ENCODE measurements at places on chromosomes 1 and 21. TPM values are rescaled to one million over a fixed set of nuclear protein-coding genes. Genes with fewer than 3 reads are reported as not detected.

GRCh38 chr1:49016030-49016977, 239.6 kb upstream of the BEND5 start:
- H3K36me3 ChIP-seq: no peaks in the 10 kb centered on the region
- H3K27me3 ChIP-seq: no peaks in the 10 kb centered on the region
- no peak overlapping the region for H3K27ac ChIP-seq
- no peak overlapping the region for H3K4me3 ChIP-seq
- no peak for DNase-seq

GRCh38 chr1:30879126-30879786, 29.3 kb downstream of the SDC3 start:
- H3K27ac ChIP-seq: no peak overlapping the region
- no peaks in the 10 kb centered on the region for H3K36me3 ChIP-seq
- H3K4me1 ChIP-seq: peaks cover 3% of the 10 kb centered on the region
- H3K27me3 ChIP-seq: no peaks in the 10 kb centered on the region

DNA sequence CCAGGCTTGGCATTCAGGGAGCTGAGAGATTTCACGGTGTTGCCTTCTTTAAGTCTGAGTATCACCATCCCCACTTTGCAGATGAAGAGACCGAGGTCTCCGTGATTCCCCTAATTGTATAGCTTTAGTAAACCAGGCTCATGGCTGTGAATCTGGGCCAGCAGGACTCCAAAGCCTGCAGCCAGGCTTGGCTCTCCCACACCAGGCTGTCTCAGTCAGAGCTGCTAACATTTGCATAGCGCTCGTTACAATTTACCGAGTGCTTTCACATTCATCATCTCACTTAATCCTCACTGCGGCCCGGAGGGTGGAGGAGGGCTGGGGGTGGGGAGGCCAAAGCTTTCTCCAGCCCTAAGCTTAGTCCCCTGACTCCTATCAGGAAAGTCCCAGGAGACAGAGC, 11.7 kb downstream of the C1orf94 start:
- H3K27ac ChIP-seq: no peak overlapping the region
- H3K4me3 ChIP-seq: no peak overlapping the region
- no peaks in the 10 kb centered on the region for H3K27me3 ChIP-seq
- no peaks in the 10 kb centered on the region for H3K4me1 ChIP-seq

DNA sequence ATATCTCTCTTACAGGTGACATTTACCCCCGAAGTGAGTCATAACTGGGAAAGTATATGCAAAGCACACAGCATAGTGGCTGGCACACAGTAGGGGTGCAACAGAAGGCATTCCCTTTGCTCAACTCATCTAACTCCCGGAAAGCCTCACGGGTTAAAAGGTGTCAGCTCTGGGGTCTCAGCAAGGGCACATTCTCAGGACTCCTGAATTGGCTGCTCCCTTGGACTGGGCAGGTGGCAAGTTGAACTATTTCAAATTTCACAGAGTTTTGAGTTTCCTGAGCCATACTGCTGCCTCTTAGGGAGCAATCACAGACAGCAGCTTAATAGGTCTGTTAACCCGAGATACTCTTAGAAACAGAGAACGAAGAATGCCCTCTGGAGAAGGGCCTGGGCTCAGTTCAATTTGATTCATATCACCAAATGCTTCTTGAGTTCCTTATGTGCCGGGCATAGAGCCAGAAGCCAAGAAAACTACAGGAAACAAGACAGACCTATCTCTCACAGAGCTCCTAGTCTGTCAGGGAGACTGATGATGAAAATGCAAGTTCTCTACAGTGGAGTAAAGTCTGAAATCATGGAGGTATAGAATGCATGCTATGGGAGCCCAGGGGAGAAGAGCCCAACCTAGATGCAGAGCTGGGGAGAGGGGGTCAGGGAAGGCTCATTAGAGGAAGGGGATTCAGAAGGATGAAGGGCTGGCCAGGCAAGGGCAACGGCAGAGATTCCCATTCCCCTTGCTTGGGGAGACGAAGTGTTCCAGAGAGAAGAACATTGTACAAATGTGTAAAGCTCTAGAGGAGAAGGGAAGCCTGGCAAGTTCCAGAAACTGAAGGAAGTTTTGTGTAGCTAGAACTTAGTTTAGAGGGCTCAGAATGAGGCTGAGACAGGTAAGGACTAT, 143.9 kb upstream of the HMGB4 start:
- H3K4me1 ChIP-seq: no peaks in the 10 kb centered on the region
- no peak overlapping the region for H3K27ac ChIP-seq
- H3K27me3 ChIP-seq: no peaks in the 10 kb centered on the region
- no peak for DNase-seq

- H3K4me1 ChIP-seq: no peaks in the 10 kb centered on the region
- no peak overlapping the region for H3K27ac ChIP-seq
- no peaks in the 10 kb centered on the region for H3K36me3 ChIP-seq
- no peak overlapping the region for H3K4me3 ChIP-seq
Measured at GRCh38 chr1:164983023-164983650, 373.4 kb downstream of the LMX1A start.

DNA sequence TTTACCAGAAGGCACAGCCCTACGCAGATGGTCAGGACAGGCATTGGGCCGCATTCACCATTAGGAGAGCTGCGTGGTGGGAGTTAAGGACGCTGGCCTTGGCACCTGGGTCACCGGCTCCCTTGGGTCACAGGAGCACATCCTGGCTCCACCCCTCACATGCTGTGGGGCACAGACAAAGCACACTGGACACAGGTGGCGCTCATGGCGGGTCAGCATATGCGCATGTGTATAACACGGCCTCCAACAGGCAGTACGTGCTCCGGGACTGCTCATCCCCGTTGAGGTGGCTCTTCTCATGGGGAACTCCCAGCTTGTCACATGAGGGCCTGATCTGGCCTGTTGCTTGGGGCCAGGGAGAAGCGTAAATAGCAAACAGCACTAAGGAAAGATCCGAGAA, 25.0 kb downstream of the PGBD5 start:
- no peaks in the 10 kb centered on the region for H3K36me3 ChIP-seq
- no peaks in the 10 kb centered on the region for H3K27me3 ChIP-seq
- no peak overlapping the region for H3K4me3 ChIP-seq
- no peaks in the 10 kb centered on the region for H3K4me1 ChIP-seq
- DNase-seq: no peak

- DNase-seq: no peak
- no peak overlapping the region for H3K4me3 ChIP-seq
- no peaks in the 10 kb centered on the region for H3K36me3 ChIP-seq
- no peak overlapping the region for H3K27ac ChIP-seq
- H3K4me1 ChIP-seq: no peaks in the 10 kb centered on the region
- H3K27me3 ChIP-seq: no peaks in the 10 kb centered on the region
Measured at GRCh38 chr21:28247454-28248020, 745.1 kb downstream of the LTN1 start.

DNA sequence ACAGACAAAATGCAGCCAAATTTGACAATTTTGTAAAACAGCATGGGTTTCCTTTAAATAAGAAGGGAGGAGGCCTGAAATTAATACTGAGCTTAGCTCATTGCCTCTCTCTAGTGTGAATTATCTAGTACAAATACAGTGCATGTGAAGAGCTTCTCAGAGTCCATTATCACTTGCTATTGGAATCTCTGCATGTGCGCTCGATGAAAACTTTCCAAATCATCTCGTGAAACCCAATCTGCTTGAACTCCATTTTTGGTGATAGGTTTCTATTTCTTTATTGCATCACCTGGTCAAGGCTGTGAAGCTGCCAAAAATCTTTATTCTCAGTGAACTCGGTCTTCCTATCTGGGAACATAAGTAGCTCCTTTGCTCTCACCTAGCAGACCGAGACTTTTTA, 49.5 kb upstream of the LYPLAL1 start:
- no peaks in the 10 kb centered on the region for H3K36me3 ChIP-seq
- H3K27ac ChIP-seq: no peak overlapping the region
- no peak overlapping the region for H3K4me3 ChIP-seq
- no peaks in the 10 kb centered on the region for H3K27me3 ChIP-seq
- DNase-seq: no peak
- no peaks in the 10 kb centered on the region for H3K4me1 ChIP-seq

DNA sequence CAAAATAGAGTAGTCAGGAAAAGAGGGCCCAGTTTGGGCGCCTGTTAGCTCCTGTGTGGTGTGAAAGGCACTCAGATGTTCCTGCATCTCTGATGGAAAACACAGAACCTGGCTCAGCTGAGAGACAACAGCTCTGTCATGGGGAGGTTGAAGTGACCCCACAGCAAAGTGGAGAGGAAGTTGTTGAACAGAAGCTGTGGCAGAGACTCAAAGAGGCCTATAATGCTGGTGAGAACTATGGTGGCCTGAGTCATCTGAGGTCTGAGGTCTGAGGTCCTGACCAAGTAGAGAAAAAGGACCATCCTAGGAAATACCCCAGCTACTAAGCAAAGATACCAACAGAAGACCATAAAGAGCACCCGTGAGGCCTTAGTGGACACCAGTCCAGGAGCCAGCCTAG, 45.6 kb upstream of the JAK1 start:
- no peak for DNase-seq
- H3K27ac ChIP-seq: no peak overlapping the region
- peaks cover 2% of the 10 kb centered on the region for H3K4me1 ChIP-seq
- no peaks in the 10 kb centered on the region for H3K36me3 ChIP-seq
- H3K27me3 ChIP-seq: no peaks in the 10 kb centered on the region

DNA sequence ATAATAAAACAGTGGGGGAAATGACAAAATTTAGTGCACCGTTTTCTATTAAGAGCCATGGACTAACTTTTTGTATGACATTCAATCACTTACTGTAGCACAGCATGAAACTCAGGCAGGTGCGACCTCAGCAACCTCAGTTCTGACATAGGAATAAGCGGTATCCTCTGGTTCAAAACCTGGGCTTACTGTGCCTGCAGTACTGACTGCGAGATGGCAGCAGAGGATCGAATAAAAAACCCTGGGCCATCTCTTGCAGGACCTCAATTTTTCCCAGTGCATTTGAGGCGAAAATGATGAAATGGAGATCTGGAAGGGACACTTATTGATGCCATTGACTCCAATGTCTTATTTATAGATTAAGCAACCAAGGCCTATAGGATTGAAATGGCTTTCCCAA, 214.7 kb downstream of the ADGRL2 start:
- no peak overlapping the region for H3K27ac ChIP-seq
- H3K27me3 ChIP-seq: no peaks in the 10 kb centered on the region
- no peaks in the 10 kb centered on the region for H3K4me1 ChIP-seq

GRCh38 chr21:45562965-45563364, 20.7 kb upstream of the SLC19A1 start:
- no peaks in the 10 kb centered on the region for H3K36me3 ChIP-seq
- DNase-seq: no peak
- H3K27me3 ChIP-seq: peaks cover 15% of the 10 kb centered on the region
- no peak overlapping the region for H3K4me3 ChIP-seq
- H3K4me1 ChIP-seq: no peaks in the 10 kb centered on the region

DNA sequence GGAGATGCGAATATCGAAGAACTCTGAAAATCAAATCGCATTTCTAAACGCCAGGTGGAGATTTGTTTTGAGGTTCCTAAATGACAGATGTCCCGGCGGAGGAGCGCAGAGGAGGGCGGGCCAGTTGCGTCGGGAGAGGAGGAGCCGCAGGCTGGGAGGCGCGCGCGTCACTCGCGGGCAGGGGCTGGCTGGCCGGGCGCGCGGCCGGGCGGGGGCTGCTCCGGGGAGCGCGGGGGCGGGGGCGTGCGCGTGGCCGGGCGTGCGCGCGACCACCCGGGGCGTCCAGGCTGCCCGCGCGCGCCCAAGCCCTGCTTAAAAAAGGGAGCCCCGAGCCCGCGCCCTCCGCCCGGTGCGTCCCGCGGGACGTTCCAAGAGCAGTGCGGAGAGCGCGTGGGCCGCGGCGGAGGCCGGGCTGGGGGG, 47.3 kb downstream of the H3-3A start:
- peaks cover 13% of the 10 kb centered on the region for H3K4me1 ChIP-seq
- H3K4me3 ChIP-seq: peak overlapping the region; percentile 63
- H3K27ac ChIP-seq: peak overlapping the region; percentile 61
- DNase-seq: peak; percentile 72

- H3K27me3 ChIP-seq: no peaks in the 10 kb centered on the region
- H3K4me3 ChIP-seq: no peak overlapping the region
- no peak for DNase-seq
- no peak overlapping the region for H3K27ac ChIP-seq
Measured at GRCh38 chr1:229002451-229002960, 267.2 kb downstream of the RHOU start.

- no peaks in the 10 kb centered on the region for H3K36me3 ChIP-seq
- H3K4me3 ChIP-seq: no peak overlapping the region
- H3K27me3 ChIP-seq: no peaks in the 10 kb centered on the region
- peak overlapping the region; percentile 78 for H3K27ac ChIP-seq
Measured at GRCh38 chr1:243924188-243924587, 74.1 kb upstream of the AKT3 start.

DNA sequence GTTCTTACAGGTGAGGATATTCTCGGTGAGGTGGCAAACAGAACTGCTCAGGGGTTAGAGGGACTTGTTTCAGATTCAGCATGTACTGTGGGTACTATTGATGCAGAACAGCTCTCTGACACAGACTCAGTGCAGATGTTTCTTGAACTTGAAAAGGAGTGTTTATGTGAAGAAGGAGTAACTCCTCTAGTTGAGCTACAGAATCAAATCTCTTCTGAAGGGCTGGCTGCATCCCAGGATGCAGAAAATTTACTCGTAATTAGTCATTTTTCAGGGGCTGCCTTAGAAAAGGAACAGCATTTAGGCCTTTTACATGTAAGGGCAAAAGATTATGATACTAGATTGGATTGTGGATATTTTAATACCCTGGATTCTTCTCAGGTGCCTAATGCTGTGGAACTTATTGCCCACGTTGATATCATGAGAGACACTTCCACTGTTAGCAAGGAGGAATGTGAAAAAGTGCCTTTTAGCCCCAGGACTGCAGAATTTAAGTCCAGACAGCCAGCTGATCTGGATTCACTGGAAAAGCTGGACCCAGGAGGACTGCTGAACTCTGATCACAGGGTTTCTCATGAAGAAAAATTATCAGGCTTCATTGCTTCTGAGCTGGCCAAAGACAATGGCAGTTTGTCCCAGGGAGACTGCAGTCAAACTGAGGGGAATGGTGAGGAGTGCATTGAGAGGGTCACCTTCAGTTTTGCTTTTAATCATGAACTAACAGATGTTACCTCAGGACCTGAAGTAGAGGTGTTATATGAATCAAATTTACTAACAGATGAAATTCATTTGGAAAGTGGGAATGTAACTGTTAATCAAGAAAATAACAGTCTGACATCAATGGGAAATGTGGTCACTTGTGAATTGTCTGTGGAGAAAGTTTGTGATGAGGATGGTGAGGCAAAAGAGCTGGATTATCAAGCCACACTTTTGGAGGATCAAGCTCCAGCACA, 79.6 kb upstream of the BMP8A start:
- no peak overlapping the region for H3K27ac ChIP-seq
- peaks cover 74% of the 10 kb centered on the region for H3K4me1 ChIP-seq
- H3K27me3 ChIP-seq: no peaks in the 10 kb centered on the region
- peaks cover 13% of the 10 kb centered on the region for H3K36me3 ChIP-seq

RNF186 gene
- not detected for total RNA-seq

CD5L gene
- total RNA-seq: not detected

RIMS3 gene
- 0.14 TPM for total RNA-seq

SPATA45 gene
- not detected for total RNA-seq

WNT4 gene
- total RNA-seq: not detected

KRTAP13-3 gene
- total RNA-seq: not detected

CLCA4 gene
- total RNA-seq: not detected

TFF2 gene
- total RNA-seq: not detected

NGF gene
- total RNA-seq: not detected

CD84 gene
- total RNA-seq: not detected

C1orf210 gene
- not detected for total RNA-seq

F13B gene
- not detected for total RNA-seq
